Left ventricle myocardium inferior (tissue), 1 donor: ENCODE measurements at places on chromosomes 6 and 20. TPM values are rescaled to one million over a fixed set of nuclear protein-coding genes. Genes with fewer than 3 reads are reported as not detected.

DNA sequence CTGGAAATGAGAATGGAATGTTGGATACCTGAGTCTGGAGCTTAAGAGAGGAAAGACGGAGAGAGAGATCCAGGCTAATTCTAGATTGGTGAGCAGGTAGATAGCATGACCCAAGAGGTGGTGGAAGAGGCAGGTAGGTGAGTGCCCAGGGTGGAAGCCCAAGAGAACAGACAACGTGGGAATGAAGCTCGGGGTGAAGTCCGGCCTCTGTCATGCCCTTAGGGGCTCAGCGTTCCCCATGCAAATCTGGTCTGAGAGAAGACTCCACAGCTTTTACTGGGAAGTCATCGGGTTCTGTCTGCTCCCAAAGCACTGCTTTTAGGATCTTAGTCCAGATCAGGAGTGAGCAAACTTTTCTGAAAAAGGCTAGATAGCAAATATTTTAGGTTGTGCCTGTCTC lies 3.6 kb downstream of the NELFCD start:
- DNase-seq = no peak

Gene TREML4
- not detected for total RNA-seq

Gene ZSCAN31
- 8.0 TPM for total RNA-seq

- no peak for DNase-seq
These were observed 57.9 kb downstream of the PRND start for GRCh38 chr20:4779616-4780015.

Gene CGAS
- total RNA-seq = 0.96 TPM

DNA sequence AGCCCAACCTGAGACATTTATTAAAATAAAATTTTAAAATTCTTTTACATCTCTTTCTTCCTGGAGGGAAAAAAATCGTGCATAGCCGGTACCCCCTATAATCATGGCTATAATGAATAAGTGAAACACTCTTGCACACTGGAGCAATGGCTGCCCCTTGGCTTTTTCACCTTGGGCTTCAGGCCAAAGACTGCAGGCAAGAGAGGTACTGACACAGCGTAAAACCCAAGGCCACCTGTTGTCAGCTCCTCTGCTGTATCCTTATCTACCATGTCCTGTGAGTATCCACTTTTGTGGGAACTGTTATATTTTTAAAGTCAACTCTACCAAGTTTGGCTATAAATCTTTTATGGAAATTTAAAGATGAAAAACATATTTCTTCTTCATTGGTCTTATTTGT lies 23.0 kb upstream of the LY86 start:
- no peak for DNase-seq

Gene NCOA6
- 14.0 TPM for total RNA-seq

DNA sequence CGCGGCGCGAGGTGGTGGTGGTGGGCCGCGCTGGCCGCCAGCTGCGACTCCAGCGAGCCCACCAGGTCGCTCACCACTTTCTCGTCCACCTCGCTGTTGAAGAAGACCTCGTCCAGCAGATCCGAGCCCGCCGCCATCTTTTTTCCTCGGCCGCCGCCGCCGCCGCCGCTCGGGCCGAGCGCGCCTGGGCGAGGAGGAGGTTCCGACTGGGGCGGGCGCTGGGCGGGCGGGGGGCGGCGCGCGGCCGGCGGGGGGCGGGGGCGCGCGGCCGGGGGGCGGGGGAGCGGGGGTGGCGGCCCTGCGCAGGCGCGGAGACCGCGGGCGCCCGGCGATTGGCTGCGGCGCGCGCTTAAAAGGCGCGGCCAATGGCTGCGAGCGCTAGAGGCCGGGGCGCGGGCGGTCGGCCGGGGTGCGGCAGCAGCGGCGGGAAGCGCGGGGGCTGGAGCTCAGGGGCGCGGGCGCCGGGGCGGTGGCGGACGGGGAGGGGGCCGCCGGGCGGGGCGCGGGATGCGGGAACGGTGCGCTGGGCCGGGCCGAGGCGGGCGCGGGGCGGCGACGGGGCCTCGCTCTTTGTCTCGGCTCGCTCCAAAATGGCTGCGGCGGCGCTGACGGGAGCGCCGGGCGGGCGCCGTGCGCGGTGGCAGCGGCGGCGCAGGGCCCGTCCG lies at the start of gene TAF4:
TAF4 (minus strand) TSS at position 208 of the 665 bp plus-strand sequence; CDS start at position 137, 71 bp downstream.
- DNase-seq = peak; percentile 75

- no peak for DNase-seq
These were observed 11.7 kb upstream of the SIRPB1 start for GRCh38 chr20:1631309-1632151.

GRCh38 chr6:27608916-27609883 lies 136.3 kb upstream of the ZNF184 start:
- DNase-seq = no peak

- DNase-seq = no peak
These were observed 103.6 kb downstream of the CDYL start for GRCh38 chr6:4879741-4880275.
